Stimulated activated CD8-positive, alpha-beta memory T cell treated with anti-CD3 and anti-CD28 coated beads, Interleukin-12 subunit alpha, Interleukin-12 subunit beta, amount 100 ng/mL, for 4 hours (primary cell): ENCODE measurements at places on chromosomes 16 and 17.

GRCh38 chr17:55549140-55549539 lies 37.9 kb upstream of the SMIM36 start:
- DNase-seq: no peak

GRCh38 chr17:18186627-18186982 lies 3.0 kb downstream of the ALKBH5 start:
- no peak for DNase-seq

DNA sequence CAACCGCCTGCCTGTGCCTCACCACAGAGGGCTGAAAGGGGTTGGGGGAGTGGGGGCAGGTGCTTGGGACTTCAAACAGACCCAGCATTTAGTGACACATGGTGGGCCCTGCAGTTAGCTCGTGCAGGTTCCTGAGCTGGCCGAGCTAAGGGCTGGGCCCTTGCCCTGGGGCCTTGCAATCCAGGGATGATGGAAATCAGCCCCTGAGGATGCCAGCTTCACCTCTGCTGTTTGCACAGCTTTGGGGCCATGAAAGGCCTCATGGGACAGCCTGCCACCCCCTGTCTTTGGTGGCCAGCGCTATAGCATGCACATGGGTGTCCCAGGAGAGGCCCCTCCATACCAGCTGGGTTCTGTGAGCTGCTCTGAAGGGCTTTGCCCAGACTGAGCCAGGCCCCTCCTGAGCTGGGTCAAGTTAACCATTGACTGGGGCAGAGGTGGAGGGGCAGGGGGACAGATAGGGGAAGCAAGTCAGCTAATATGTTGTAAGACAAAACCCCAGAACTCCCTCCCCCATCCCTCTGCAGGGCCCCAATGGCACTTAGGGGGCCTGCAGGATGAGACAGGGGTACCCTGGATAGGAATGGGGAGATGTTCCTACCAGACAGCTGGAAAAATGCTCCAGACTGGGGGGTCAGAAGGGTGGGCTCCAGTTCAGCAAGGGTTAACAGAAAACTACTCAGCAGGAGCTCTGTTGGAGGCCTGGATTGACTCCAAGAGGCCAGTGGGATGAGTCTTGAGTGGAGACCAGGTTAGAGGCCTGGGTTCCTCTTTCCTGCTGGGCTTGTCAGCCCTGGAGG lies 692 bp downstream of the PRR15L start:
- no peak for DNase-seq

- no peak for DNase-seq
Measured at GRCh38 chr17:73949903-73950592, 253.4 kb upstream of the RPL38 start.

DNA sequence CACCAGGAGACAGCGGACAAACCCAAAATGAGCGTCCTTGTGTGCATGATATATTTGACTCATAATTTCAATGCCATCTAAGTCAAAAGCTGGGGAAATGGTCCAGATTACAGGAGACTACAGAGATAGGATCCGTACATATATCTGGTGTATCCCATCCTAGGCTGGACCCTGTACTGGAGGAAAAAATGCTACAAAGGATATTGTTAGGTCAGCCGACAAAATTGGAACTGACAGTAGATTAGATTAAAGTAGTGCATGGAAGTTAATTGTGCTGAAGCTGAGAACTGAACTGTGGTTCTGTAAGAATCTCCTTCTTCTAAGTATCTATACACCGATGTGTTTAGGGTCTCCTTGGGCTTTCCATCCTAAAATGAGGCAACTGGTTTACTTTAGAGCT lies 24.3 kb downstream of the KCNG4 start:
- no peak for DNase-seq

DNA sequence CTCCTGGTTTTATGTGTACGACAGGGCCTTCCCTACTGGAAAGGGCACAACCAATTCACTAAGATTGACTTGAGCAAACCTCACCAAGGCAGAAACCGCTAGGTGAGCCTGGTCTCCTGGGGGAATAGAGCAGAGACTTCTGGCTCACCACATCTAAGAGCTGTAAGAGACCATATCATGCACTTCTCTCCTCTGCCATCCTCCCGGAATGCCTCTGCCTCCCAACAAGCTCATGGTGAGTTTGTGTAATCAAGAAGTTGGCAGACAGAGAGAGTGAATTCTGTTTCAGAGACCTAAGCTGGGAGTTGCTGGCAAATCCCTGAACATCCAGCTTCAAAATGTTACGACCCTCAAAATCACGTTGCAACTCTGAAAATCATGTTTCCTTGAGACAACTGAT lies 154.8 kb downstream of the SLC39A11 start:
- no peak for DNase-seq

DNA sequence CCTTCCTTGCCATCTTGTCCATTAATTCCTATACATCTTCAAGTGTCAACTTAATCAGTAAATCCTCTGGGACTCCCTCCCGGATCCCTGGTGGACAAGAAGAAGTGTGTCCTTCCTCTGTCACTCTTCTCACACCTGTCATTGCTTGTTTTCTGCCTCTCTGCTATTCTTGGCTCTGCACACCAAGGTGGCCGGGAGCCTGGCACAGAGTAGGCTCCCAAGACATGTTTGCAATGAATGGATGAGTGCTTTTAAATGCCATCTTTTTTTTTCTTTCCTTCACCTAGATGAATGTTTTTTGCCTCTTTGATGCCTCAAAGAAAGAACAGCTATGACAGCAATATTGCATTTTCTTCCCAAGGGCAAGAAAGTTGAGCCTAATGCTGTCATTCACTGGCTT lies 58.0 kb upstream of the CLEC18A start:
- no peak for DNase-seq

DNA sequence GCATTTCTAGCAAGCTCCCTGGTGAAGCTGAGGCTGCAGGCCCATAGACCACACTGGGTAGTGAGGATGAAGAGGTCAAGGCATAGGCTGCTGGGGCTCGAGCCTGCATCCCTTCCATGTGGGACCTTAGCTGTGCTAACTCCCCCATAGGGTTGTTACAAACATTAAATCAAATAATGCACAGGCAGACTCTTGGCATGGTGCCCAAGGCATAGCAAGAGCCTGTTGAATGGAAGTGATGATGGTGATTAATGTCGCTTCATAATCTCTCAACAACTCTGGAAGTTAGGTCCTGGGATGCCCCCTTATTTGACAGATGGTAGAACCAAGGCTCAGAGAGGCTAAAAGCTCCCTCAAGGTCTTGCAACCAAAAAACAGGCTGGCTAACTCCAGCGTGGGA lies 283.9 kb upstream of the EEF2KMT start:
- DNase-seq: no peak

DNA sequence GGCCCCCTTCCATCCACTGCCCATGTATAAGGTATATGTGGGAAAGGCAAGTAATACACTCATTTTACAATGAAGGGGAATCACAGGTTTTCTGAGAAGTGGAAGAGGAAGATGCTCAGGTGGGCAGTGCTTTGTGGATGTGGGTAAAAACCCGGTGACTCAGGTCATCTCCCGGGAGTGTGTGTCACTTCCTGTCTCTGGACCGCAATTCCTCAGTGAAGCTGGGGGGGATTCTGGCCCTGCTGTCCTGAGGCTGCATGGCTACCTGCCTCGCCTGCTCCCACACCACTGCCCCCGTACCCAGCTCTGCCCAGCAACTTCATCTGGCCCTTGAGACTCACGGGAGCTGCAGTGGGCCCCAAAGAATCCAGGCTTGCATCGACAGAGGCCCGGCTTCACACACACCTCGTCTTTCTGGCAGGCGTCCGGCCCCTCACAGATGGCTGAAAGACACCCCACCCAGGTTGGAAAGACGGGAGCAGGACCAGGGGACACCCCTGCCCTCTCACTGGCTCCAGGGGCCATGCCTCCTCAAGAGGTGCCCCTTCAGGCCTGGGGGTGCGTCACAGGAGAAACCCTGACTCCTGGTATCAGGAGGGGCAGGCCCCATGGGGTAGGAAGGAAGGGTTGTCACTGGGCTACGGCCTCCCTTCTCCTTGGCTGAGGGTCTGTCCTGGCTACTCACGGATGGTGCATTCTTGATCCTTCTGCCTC lies 882 bp downstream of the SCARF1 start:
- no peak for DNase-seq

GRCh38 chr17:68499587-68499986 lies 12.6 kb upstream of the PRKAR1A start:
- DNase-seq: no peak

DNA sequence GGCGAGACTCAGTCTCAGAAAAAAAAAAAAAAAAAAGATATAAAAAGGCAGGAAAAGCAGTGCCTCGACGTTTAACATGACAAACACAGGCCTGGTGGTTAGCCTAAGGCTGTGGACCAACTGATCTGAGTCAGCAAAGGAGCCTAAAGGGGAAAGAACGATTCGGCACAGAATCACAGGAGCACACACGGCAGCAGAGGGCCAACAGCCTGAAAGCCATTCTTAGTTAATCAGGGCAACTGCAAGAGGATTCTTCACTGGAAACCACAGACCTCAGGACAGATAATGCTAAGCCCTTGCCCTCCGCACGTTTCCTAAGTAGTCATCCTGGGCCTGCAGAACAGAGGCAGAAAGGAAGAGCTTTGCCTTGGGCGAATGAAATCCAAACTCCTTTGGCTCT lies 14.7 kb downstream of the TMEM11 start:
- DNase-seq: no peak

GRCh38 chr17:65345261-65346005 lies 208.3 kb downstream of the RGS9 start:
- no peak for DNase-seq

DNA sequence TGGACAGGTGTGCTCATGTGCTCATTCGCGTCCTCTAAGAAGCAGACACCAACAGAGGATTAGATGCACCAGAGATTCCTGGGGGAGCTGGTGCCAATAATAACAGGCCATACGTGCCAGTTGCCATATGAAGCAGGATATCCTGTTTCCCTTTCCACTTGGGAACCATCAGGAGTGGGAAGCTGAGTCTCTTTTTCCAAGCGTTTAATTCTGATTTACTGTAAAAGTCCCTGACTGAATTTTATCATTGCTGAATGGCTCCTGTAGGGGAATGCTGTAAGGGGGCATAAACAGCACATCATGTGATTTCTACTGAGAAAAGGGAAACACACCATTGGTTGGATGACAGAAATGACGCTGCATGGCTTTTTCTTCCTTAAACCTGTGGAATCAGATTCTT lies 113.3 kb downstream of the IRF8 start:
- DNase-seq: no peak

GRCh38 chr16:88706229-88706964 lies at the start of the genes CTU2 and RNF166:
Gene CTU2, plus strand, starts transcription at chr16:88706503. Its CDS starts 28 bp downstream, at chr16:88706531.
Gene RNF166, minus strand, starts transcription at chr16:88706408. Its CDS starts 83 bp downstream, at chr16:88706325.
- peak; percentile 91 for DNase-seq

DNA sequence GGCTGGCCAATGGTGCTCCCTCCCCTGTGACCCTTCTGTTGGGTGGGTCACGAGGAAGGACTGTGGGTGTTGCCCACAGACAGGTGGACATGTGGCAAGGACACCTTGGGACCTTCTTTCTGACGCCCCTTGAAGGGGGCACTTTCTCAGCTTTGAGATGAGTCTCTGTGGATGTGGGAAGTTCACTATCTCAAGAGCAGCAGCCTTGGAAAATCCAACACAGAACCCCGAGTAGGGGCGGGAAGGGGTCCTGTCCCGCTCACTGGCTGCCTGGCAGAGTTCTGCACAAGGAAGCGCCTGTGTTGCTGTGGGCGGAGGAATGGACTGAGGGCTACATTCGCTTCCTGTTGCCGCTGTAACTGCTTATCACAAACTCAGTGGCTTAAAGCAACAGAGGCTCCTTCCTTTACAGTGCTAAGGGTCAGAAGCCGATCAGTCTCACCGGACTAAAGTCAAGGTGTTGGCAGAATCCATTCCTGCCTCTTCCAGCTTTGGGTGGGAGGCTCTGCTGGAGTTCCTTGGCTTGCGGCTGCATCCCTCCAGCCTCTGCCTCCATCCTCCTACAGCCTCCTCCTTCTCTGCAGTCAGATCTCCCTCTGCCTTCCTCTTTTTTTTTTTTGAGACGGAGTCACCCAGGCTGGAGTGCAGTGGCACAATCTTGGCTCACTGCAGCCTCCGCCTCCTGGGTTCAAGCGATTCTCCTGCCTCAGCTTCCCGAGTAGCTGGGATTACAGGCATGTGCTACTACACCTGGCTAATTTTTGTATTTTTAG lies 305.2 kb downstream of the SEC14L1 start:
- DNase-seq: no peak

DNA sequence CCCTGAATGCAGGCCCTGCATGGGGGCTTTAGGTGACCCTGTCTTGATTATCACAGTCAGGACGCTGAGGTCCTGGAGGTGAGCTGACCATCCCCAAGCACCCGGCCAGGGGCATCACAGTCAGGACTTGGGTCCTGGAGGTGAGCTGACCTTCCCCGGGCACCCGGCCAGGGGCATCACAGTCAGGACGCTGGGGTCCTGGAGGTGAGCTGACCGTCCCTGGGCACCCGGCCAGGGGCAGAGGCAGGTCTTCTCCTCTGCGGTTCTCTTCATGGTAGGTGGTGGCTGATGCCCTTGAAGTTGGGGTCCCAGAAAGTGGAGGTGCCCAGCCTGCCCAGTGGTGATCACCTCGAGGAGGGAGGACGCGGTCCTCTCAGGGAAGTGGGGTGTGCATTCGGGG lies 36.2 kb upstream of the GSE1 start:
- no peak for DNase-seq

DNA sequence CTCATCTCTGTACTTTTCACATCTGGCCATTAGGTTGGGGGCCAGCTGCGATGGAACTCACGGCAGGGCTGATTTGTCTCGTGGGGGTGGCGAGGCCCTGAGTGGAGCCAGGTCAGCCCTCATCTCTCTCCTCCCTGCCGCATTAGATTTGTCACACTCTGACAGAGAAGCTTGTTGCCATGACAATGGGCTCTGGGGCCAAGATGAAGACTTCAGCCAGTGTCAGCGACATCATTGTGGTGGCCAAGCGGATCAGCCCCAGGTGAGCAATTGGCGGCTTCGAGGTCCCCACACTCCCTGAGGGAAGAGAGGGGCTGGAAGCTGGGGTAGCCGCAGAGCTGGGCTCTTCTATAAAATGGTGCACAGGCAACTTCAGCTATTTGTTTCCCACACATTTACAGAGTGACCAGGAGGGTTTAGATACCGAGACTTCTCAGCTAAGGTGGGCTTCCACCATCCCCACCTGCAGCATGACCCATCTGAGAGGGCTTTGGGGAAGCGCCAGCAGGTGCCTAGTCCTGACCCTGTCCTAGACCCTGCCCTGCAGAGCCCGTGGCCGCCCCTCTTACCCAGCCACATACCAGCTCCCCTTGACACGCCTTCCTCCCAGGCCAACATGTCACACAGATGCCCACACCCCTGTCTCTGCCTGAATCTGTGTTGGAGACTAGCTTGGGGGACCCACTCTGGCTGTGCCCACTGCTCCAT lies 8.4 kb downstream of the TMEM98 start:
- DNase-seq: no peak

DNA sequence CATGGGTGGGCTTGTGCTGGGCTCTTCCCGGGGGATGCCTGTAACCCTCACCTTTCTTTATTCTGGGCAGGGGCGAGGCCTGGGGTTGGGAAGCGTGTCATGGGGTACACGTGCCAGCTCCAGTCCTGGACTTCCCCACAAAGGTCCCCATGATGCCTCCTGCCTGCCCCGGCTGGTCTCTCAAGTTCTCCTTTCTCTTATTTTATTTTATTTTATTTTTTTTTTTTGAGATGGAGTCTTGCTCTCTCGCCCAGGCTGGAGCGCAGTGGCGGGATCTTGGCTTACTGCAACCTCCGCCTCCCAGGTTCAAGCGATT lies 8.6 kb downstream of the ATP2A3 start:
- DNase-seq: no peak
